ENCODE measurements at places on chromosomes 6 and 20.

DNA sequence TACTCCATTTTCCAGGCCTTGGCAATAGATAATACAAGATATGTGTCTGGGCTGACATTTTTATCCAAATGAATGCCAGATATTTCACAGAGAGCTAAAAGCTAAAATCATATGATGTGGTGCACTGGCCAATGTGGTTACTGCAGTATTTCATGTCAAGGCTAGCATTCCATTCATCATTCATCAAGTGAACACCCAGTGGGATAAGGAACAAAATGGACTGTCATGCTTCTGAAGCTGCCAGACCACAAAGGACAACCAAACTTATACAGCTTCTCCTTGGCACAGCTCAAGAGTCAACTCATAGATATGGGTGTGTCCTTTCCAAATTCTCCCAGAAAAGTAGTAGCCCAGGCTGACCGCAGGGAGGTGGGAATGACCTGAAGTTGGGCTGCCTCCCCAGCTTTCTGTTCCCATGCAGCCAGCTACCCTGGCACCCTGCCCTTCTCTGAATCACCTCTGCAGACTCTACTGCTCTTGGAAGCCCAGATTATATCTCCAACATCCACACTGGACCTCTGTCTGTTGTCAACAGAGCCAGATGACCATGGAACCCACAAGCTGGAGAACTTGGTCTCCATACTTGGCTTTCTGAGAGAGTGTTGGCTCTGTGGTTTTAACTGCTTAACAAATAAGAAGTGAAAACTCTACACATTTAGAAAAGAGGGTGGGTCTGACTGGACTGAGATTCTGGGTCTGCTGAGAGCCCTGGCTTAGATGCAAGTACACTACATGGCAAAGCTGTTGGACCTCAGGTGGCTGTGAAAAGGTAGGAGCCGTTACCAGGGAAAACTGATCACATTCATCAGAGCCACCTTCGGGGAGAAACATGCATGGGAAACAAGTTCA, 122.8 kb downstream of the ALDH8A1 start:
- DNase-seq = no peak

GRCh38 chr20:62825333-62825985, 8.6 kb downstream of the COL9A3 start:
- no peak for DNase-seq

DNA sequence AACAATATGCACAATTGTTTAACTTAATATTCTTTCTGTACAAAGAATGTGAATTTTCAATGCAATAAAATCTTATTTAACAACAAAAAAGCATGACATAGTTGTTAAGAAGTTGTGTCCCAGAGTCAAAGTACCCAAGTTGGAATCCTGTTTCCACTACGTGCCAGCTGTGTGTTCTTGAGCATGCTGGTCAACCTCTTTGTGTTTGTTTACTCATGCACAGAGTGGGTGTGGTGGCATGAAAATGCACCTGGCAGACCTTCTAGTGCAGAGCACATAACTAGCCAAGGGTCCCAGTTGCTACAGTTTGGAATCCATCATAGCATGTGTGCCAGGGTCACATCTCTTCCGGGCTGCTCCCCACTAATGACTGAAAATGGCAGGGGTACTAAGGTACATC, 24.7 kb upstream of the MOCS1 start:
- no peak for DNase-seq

- DNase-seq = no peak
These were observed 12.1 kb downstream of the TFAP2A start for GRCh38 chr6:10402648-10403311.

GRCh38 chr6:144339859-144340452, 54.8 kb downstream of the UTRN start:
- DNase-seq = no peak

GRCh38 chr6:97705568-97705967, 422.6 kb upstream of the MMS22L start:
- no peak for DNase-seq

DNA sequence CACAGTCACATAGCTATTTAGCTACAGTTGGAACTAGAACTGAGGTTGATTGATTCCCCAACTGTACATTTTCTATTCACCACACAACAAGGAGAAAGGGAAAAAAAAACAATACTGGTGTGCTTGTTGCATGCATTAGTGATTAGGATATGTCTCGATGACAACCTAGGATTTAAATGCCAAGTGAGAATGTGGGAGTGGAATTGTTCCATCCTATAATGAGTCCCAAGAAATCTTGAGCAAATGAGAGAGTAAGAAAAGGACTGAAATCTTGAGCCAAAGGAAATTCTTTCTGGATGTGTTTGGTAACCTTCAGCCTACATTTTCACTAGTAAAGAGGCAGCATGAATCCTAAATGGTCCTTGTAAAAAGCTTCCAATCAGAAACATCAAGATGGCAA, 232.7 kb downstream of the HIVEP2 start:
- DNase-seq = no peak

- no peak for DNase-seq
These were observed 470.6 kb downstream of the MAFB start for GRCh38 chr20:40218316-40218969.

DNA sequence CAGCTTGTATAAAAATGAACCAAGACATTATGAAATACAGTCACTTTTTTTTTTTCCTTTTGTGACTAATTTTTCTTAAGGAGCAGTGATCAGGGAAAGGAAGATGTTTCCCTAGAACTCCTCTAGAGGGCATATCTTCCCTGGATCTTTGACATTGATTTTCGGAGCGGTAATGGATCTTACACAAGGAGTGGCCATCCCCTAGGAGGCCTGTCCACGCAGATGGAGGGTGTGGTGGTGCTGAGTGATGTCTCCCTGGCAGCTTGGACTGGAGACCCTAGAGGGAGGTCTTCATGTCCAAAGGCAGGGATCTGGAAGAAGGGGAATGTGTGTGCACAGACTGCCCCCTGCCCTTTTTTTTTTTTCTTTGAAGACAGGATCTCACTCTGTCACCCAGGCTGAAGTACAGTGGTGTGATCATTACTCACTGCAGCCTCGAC, 7.0 kb upstream of the KIFC1 start:
- DNase-seq = no peak

DNA sequence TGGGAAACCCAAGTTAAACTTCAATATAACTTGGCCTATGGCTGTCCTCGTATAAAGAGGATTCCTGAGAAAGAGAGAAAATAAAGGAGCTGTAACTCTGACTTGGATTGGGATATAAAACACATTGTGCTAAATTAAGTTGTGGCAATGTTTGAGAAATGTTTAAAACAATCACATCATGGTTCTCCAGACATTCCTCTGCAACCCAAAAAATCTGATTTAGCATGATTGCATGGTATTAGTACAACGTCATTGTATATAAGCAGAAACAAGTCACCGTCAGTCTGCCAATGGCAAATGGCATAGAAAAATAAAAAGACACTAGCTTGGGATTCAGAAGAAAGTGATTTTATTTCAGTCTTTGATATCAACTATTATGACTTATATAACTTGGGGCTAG, 140.2 kb upstream of the FAM83B start:
- no peak for DNase-seq

DNA sequence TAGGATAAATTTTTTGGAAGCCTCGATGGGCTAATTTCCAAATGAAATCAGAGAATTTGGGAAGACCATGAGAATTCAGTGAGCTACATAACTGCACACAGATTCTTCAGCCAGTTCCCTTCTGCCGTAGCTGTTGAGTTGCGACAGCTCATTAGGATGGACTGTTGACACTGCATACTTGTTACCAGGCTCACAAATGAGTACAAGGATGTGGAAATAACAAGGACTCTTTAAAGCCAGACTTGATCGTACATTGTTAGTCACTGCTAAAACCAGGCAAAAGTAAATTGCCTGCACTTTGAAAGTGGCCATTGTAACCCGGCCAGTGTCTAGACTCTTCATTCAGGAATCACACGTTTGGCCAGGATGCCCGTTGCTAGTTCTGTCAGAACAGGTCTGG, 37.0 kb downstream of the NDUFAF5 start:
- DNase-seq = no peak

GRCh38 chr6:90146921-90147649, 149.6 kb downstream of the BACH2 start:
- DNase-seq = no peak

- DNase-seq = no peak
These were observed 31.7 kb upstream of the MAS1L start for GRCh38 chr6:29519291-29520010.

GRCh38 chr6:168120390-168121302, 41.6 kb upstream of the FRMD1 start:
- DNase-seq = peak; percentile 1

DNA sequence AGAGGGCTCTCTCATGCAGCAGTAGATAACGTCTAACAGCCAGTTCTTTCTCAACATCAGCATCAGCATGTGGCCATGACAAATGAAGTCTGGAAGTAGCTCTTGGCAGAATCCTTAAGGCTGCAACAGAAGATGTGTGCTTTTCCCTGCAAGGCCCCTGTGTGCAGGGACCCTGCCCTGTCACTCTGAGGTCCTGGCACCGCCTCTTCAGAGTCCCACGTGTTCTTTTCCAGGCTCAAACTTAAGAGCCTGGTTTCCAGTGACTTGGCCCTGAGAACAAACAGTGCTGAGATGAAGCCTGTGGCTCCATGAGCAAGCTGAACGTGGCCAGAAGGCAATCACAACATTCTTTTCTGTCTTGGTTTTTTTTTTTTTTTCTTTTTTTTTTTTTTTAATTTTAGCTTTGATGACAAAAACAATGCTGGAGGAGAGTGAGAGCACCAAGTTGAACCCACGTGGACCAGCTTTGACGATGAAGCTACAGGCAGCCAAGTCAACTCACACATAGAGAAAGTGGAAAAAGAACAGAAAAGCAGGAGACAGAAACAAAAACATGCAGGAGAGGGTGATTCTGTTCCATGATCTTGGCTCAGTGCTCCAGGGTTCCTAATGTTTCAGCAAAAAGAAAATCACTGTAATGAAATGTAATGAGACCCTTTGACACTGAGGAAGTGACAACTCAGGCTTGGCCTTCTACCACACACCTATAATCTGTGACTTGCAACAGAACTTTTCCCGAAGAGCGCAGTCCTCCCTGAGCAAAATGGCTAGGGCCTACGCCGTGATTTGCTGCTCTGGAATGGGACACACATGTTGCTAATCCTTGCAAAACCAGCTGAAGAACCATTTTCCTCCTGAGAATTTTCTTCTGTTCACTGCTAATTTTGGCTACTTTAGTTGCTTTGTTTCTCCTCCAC, 86.1 kb downstream of the FOXC1 start:
- DNase-seq = no peak

- DNase-seq = no peak
These were observed 48.7 kb downstream of the HLA-DPB1 start for GRCh38 chr6:33124525-33124901.

- no peak for DNase-seq
These were observed 28.1 kb downstream of the EPB41L1 start for GRCh38 chr20:36182604-36183154.

- DNase-seq = peak; percentile 56
These were observed 818 bp upstream of the MDGA1 start for GRCh38 chr6:37698264-37699137.

GRCh38 chr6:161031721-161032495, 40.3 kb downstream of the MAP3K4 start:
- DNase-seq = no peak

- DNase-seq = no peak
These were observed 191.9 kb downstream of the ISM1 start for GRCh38 chr20:13412806-13413445.

GRCh38 chr20:58128635-58129625, 99.5 kb downstream of the ANKRD60 start:
- no peak for DNase-seq

GRCh38 chr6:137471497-137471896, 22.7 kb downstream of the OLIG3 start:
- no peak for DNase-seq

GRCh38 chr20:40591536-40591935, 97.5 kb downstream of the MAFB start:
- DNase-seq = no peak

- DNase-seq = no peak
These were observed 7.1 kb upstream of the TNFRSF6B start for GRCh38 chr20:63689046-63690002.

DNA sequence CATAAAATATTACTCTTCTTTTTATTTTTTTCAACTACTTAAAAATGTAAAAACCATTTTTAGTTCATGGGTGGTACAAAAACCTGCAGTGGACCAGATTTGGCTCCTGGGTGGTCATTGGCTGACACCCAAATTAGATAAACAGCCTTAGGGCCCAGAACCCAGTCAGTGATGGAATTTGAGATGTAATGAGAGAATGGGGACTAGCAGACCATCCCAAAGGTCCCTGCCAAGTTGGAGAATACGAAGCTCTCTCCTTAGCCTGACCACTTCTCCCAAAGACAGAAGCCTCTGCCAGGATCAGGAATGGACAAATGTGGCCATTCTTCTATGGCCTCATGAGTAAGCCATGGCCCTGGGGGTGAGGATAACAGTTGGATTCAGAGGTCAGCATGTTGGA, 194.7 kb downstream of the NFATC2 start:
- DNase-seq = no peak

DNA sequence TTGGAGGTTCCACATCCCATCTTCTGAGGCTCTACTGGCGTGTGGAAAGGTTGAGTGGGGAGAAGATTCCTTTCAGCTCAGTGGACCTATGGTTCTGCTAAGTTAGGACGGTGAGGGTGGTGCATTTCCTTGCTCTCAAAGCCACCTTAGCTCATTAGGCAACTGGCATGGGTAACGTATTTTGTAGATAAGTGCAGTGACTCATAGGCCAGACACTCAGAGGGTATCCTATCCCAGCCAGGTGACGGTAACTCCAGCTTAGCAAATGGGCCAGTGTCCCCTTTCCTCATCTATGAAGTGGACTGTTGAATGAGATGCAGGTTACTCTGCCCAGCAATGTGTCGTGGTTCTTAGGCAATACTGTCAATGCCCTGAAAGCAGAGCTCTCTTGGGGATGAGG, 3.7 kb downstream of the RPS6KA2 start:
- DNase-seq = no peak

- DNase-seq = no peak
These were observed 23.1 kb downstream of the OR2B6 start for GRCh38 chr6:27980111-27980510.

GRCh38 chr6:137313928-137314855, 95.0 kb upstream of the IFNGR1 start:
- peak; percentile 74 for DNase-seq

DNA sequence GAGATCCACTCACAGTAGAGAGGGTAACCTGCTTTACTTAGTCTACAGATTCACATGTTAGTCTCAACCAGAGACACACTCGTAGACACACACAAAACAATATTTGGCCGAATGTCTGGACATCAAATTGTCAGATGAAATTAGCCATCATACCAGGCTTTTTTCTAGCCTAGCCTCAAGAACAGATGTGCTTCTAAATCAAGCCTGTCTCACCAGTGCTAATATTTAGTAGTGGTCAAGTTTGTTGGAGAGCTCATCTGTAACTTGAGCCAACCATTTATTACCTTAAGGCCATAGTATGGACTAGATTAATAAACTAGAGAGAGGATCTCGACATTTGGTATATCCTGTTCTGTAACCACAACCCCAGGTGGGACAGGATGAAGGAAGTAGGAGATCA, 1118.8 kb upstream of the MAP3K7 start:
- no peak for DNase-seq

GRCh38 chr6:145506565-145506964, 228.8 kb downstream of the EPM2A start:
- DNase-seq = no peak

- DNase-seq = no peak
These were observed 112.6 kb downstream of the PLCB1 start for GRCh38 chr20:8244637-8245036.

GRCh38 chr20:58408603-58409246, 19.7 kb downstream of the VAPB start:
- DNase-seq = no peak
